ENCODE measurements at places on chromosomes 6 and 20. TPM values are rescaled to one million over a fixed set of nuclear protein-coding genes. Genes with fewer than 3 reads are reported as not detected.

GRCh38 chr6:35602133-35602946 lies 86.4 kb downstream of the FKBP5 start:
- DNase-seq = no peak

DNA sequence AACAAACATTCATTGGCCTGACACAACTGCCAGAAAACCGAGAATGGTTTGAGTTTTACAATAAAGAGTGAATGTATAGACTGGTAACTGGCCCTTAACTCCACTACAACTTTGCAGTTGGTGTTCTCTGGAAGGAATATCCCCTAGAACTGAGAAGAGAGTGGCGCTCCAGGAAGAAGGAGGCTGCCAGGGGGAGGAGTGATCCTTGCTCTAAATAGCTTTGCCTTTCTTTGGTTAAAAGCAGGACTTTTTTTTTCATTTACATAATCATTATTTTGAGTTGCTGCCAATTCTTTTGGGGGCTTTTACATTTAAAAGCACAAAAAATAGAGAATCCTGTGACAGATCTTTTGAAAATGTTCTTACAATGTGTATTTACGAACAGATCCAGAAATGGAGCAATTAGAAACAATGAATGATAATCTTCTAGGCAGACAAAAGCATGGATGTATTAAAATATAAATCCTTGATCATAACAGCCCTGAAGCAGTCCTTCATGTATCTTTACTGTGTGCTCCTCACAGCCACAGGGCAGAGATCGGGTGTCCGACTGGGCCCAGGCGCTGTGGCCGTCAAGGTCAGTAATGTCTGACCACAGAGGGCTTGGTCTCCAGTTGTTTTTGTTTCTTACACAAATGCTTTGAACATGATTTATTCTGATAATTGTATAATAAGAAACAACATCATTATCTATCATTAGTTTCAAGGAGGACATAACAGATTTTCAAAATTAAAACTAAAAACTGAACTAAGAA lies 612.2 kb downstream of the HDGFL1 start:
- DNase-seq = no peak

TBC1D20 gene
- polyA plus RNA-seq = 38.5 TPM

DNA sequence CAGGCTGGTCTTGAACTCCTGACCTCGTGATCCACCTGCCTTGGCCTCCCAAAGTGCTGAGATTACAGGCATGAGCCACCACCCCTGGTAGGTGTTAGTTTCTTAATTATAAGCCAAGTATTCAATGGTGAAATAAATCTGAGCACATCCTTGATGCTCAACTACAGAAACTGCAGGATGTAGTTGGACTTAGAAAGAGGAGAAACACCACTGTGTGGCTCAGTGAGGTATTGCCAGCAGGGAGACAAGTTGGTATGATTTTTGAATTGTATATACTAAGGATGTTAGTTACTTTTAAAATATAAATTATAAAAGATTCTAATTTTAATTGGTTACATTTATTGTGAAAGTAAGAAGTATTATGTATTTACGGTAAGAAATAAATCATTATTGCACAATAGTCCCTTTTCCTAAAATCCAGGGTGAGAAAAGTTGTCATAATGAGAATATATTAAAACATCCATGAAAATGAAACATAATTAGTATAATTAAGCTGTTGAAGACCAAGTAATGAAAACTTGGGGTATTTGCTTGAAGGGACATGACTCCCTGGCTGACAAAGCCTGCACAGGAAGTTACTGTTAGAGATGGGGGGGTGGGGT lies 17.6 kb downstream of the SLC18B1 start:
- no peak for DNase-seq

PRR18 gene
- polyA plus RNA-seq = not detected

- DNase-seq = no peak
Observed at GRCh38 chr6:20202699-20203302, 9.5 kb downstream of the MBOAT1 start.

- DNase-seq = no peak
Observed at GRCh38 chr6:158661156-158661685, 11.4 kb downstream of the SYTL3 start.
